Stomach (tissue), 19 donors: ENCODE measurements at places on chromosomes 4 and X.

DNA sequence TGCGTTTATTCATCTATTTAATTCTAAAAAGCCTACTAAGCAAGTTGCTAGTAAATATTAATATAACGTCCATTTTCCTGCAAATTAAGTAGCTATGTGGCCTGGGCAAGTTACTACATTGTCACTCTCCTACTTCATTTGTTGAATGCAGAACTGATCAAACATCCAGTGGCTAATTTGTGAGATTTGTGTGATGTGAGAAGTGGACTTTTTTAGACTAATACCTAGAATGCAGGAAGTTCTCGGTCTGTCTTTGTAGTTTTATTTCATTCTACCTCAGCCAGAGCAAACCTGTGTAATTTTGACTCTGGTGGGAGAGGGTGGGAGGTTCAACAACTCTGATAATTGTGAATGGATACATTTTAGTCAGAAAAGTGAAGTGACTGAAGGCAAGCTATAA is 840 bp downstream of the GUF1 start:
- DNase-seq, result no peak

GRCh38 chr4:129179276-129179675 is 83.3 kb downstream of the C4orf33 start:
- no peak for DNase-seq

GRCh38 chr4:139469216-139469615 is 15.3 kb downstream of the RAB33B start:
- no peak for DNase-seq

DNA sequence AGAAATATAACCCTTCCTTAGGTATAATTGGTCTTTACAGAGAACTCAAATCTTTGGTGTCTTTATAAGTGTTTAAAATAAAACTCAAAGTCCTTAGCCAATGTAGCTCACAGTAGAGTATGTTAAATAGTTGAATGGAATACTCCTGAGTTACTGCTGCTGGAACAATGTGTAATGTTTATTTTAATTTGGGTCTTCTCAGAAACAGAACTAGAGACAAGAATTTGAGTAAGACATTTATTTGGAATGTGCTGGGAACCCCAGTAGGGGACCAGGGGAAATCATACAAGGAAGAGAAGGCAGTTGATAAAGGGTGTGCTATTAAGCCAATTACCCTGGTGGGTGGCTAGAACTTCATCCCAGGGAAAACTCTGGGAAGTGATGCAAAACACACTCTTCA is 240.4 kb upstream of the LDB2 start:
- DNase-seq, result no peak

- DNase-seq, result no peak
These were observed 49.7 kb upstream of the KLHL8 start for GRCh38 chr4:87270144-87270543.

DNA sequence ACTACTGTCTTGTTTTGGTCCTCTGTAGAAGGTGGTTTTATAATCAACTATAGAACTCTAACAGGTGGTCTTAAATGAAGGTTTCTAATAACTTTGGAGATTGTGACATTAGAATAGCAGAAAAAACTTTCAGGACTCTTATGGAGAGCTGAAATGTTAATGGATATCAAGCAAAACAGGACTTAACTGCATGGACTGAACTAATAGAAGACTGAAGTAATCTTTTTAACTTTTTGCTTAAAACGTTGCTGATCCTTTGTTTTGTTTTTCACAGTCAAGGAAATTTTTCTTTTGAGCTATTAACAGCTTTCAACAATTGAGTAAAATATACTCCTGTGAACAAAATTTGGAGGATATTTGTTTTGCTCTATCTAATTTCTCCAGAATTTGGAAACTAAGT is 17.2 kb downstream of the NXT2 start:
- DNase-seq, result no peak

- DNase-seq, result no peak
These were observed 17.5 kb downstream of the RFC1 start for GRCh38 chr4:39348371-39349315.

GRCh38 chrX:20527558-20528011 is 260.9 kb upstream of the RPS6KA3 start:
- DNase-seq, result peak; percentile 33

DNA sequence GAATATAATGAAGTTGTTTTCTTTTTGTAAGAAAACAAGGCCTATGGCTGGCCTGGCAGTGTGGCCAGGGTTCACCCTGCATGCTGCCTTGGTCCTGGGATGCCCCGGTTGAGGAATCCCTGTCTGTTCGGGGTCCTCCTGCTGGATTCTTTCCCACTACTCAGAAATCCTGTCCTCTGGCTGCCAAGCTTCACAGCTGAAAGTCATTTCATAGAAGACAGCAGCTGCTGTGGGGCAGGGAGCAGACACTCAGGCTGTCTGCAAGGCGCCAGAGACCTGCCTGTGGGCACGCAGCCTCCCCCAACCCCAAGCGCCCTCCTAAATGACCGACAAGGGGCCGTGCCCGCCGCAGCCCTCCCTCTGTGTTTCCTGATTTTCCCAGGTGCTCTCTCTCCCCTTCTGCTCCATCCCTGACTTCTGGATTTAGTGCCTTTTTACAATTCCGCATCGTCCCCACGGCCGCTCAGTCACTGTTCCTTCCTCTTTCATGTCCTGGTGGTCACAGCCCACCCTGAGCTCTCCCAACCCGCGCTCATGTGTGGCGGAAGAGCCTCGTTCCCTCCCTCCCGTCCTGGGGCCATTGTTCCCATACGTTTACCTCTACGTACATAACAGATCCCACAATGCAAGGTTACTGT is 27.5 kb downstream of the ZFYVE28 start:
- DNase-seq, result no peak

GRCh38 chrX:73289039-73289438 is 74.4 kb upstream of the NAP1L2 start:
- DNase-seq, result no peak

DNA sequence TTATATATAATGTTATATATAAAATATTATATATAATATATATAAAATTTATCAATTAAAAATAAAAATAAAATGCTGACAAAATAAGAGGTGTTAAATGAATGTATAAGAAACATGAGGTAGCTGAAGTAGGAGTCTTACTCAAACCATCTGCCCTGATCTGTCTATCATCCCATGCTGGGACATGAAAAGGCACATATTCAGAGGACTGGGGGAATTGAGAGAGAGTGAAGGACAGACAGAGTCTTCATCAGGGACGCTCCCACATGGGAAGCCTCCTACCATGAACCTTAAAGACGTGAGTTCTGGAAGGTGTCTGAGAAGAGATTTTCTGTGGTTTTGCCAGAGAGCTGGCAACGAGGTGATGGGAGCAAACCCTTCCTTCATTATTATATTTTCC is 4.1 kb upstream of the ARSF start:
- no peak for DNase-seq

GRCh38 chr4:38318737-38319455 is 345.1 kb upstream of the KLF3 start:
- DNase-seq, result peak; percentile 97
